ENCODE measurements at places on chromosomes 6 and 20.

GRCh38 chr6:125773387-125774341 is 17.1 kb upstream of the NCOA7 start:
- no peak for DNase-seq

- no peak for DNase-seq
Observed at GRCh38 chr20:59701236-59701635, 96.9 kb downstream of the PHACTR3 start.

DNA sequence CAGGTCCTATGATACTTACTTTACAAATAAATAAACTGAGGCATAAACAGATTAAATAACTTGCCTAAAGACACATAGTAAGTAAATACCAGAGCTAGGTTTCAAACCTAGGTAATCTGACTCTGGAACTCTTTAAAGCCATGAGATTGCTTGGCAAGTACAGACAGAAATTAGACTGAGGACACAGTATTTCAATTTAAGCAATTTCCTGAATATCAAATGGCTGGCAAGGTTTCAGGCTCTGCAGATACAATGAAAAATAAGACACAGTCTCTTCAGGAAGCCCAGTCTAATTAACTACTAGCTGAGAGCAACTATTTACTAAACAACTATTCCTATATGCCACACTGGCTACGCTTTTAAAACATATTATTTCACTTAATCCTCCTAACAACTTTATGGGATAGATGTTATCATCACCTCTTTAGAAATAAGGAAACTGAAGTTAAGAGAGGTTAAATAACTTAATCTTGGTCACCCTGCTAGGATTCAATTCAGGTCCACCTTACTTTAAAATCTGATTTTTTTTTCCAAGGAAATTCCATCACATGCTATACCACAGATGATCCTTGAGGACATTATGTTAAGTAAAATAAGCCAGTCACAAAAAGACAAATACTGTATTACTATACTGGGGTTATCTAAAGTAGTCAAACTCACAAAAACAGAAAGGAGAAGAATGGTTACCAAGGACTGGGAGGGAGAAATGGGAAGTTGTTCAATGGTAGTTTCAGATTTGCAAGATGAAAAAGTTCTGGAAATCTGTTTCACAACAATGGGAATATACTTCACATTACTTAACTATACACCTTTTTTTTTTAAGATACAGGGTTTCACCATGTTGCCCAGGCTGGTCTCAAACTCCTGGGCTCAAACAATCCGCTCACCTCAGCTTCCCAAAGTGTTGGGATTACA is 4.1 kb downstream of the TRPC4AP start:
- DNase-seq = no peak

DNA sequence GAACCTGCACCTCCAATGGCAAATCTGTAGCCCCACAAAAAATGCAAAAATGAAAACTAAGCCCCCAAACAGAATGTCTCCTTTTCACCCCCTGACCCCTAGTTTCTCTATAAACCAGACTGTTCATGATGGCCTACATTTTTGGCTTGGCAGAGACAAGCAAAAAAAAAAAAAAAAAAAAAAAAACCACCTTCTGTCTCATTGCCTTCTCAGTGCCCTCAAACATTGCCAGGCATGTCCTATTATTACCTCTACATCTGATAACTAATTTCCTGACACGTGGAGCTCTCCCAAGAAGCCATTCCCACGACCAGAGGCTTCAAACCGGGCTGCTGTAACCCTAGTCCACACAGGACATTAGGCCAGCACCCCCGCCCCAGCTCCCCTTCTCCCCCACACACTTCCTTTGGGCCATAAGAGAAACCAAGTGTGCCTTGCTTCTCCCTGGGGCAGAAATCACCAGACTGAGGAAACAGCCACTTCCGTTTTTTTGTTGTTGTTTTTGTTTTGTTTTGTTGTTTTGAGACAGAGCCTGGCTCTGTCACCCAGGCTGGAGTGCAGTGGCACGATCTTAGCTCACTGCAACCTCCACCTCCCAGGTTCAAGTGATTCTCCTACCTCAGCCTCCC is 65.4 kb downstream of the GPR6 start:
- no peak for DNase-seq

- DNase-seq = no peak
Observed at GRCh38 chr6:1392813-1393640, 3.7 kb downstream of the FOXF2 start.

- peak; percentile 56 for DNase-seq
Observed at GRCh38 chr6:45445749-45446549, 68.2 kb upstream of the SUPT3H start.

DNA sequence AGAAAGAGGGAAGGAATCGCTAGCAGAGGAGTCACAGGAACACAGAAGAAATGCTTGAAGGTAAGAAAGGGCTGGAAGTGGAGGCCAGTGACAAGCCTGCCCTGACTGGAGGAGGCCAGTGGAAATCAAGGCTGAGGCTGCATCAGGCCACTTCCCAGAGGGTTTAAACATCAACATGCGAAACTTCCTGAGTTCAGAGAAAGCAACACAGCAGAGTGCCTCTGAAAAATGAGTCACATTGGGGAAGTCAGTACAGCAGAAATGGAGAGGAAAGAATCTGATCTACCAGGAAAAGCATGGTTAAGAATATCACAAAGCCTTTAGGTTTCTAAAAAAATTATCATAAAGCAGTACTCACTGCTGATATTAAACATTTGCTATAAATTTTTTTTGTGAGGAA is 23.3 kb downstream of the NAPB start:
- DNase-seq = no peak

DNA sequence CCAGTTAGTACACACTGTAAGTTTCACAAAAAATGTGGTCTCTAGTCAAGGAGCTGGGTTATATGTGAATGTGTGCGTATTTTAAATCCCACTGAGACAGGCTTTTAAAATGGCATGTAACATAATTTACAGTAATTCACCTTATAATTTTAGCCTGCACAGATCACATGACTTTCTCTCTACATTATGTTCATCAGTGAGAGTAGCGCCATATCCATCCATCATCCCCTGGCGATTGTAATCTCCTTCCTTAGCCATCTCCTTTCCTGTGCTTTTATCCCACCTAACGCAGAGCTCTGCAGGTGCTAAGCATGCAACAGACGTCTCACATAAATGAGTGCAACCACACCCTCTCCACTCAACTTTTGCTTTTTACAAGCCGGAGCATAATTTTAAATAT is 210.8 kb downstream of the TBC1D7 start:
- DNase-seq = no peak

DNA sequence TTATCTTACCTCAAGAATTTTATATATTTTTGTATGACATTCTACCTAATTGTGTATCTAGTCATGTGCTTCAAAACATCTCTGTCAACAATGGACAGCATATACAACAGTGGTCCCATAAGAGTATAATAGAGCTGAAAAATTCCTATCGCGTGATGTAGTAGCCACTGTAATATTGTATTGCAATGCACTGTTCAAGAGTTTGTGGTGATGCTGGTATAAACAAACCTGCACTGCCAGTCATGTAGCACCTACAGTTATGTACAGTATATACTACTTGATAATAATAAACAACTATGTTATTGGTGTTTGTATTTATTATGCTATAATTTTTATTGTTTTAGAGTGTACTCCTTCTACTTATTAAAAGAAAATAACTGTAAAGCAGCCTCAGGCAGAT is 672.7 kb downstream of the CD109 start:
- DNase-seq = no peak

- no peak for DNase-seq
Observed at GRCh38 chr20:60867589-60867988, 384.5 kb upstream of the CDH4 start.

GRCh38 chr20:22582386-22582963 is 1.9 kb downstream of the FOXA2 start:
- DNase-seq = no peak

GRCh38 chr6:133837801-133838349 is 51.0 kb upstream of the TCF21 start:
- DNase-seq = no peak

DNA sequence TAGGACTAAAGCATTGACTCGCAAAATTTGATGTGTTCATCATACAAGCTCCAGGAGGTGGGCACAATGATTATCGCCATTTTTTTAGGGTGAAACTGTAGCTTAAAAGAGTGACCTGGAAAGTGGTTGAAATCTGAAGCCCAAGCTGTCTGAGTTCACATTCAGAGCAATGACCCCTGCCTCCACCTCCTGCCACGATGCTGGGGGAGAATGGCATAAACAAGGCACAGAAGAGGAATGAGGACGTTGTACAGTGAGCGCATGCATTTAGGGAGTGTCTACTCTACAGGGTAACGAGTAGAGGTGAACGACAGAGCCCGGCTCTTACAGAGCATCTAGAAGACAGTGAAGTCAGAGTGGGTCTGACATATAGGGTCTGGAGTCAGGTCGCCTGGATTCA is 37.2 kb downstream of the CNKSR3 start:
- DNase-seq = no peak

DNA sequence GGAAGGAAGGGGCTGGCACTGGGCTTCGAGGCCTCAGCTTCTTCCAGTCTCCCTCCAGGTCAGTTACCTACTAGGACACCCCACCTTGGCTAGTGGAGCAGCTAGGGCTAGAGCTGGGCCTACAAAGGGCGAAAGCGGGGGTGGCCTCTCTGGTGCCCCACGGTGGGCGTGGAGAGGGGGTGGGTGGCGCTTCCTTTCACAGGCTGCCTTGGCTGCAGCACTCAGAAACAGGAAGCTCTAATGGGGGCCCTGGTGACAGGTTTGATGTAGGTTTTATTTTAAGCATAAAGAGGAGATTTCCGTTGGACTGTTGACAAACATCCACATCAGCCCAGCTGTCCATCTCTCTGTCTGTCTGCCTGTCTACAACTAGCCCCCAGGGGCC is 13.4 kb downstream of the FAM110A start:
- no peak for DNase-seq

DNA sequence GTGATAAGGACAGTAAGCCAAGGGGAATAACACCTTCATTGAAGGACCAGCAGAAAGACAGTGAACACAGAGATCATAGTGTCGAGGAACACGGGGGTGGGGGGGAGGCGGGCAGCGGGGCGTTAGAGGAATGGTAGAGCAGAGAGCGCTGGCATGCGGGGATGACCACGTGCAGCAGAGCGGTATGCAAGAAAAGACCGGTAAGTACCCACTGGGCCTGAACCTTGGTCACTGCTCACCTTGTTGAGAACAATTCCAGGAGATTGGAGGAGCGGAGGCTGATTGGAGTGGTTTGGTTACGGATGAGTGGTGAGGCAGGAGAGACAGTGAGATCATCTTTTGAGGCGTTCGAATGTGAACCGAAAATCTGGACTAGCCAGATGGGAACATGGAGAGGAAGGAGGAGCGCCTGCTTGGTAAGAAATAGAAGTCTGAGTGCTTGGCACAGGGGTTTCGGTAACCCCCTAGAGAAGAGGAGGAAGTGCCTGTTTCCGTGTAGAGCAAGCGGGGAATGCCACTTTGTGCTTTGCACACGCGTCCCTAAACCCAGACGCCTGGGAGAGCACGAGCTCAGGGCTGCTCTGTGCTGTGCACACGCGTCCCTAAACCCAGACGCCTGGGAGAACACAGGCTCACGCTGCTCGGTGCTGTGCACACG is 70.0 kb downstream of the FAM120B start:
- DNase-seq = no peak
